Smooth muscle cell of bladder (primary cell): ENCODE measurements at places on chromosomes 3 and 15. TPM values are rescaled to one million over a fixed set of nuclear protein-coding genes. Genes with fewer than 3 reads are reported as not detected.

The AADACL2 gene
- total RNA-seq: not detected in 2 replicates

The COLQ gene
- total RNA-seq: 0.28 and 0.46 TPM in 2 replicates

The DNAH12 gene
- total RNA-seq: under 0.01 and 0.18 TPM in 2 replicates

The MASP1 gene
- total RNA-seq: 203 and 319 TPM in 2 replicates

The KLHL40 gene
- total RNA-seq: not detected in 2 replicates

The ZNF662 gene
- total RNA-seq: 0.57 and 1.0 TPM in 2 replicates

The AMT gene
- 0.71 and 1.5 TPM in 2 replicates for total RNA-seq

The CACNA2D2 gene
- total RNA-seq: 0.09 TPM in 1 of 2 replicates, not detected in the other

The CD200R1 gene
- total RNA-seq: under 0.01 TPM in 1 of 2 replicates, not detected in the other

The COL6A5 gene
- not detected in 2 replicates for total RNA-seq

The ZIC4 gene
- not detected in 2 replicates for total RNA-seq

The CCDC80 gene
- total RNA-seq: 393 and 1,612 TPM in 2 replicates

The CLDN18 gene
- total RNA-seq: not detected in 2 replicates

The MAP1A gene
- total RNA-seq: 38.8 and 40.8 TPM in 2 replicates

The FMN1 gene
- 0.43 and 1.0 TPM in 2 replicates for total RNA-seq

The NISCH gene
- total RNA-seq: 53.8 and 76.9 TPM in 2 replicates
